ENCODE measurements at places on chromosomes 12 and 14.

GRCh38 chr14:21556378-21557083 lies 23.3 kb downstream of the OR10G3 start:
- DNase-seq: no peak

- no peak for DNase-seq
Observed at GRCh38 chr12:58570411-58570810, 349.9 kb downstream of the LRIG3 start.

- no peak for DNase-seq
Observed at GRCh38 chr14:69553252-69553651, 21.4 kb downstream of the CCDC177 start.

GRCh38 chr14:79246173-79246572 lies 965.1 kb downstream of the DIO2 start:
- DNase-seq: no peak

GRCh38 chr12:124655698-124656516 lies 88.5 kb upstream of the NCOR2 start:
- DNase-seq: no peak

DNA sequence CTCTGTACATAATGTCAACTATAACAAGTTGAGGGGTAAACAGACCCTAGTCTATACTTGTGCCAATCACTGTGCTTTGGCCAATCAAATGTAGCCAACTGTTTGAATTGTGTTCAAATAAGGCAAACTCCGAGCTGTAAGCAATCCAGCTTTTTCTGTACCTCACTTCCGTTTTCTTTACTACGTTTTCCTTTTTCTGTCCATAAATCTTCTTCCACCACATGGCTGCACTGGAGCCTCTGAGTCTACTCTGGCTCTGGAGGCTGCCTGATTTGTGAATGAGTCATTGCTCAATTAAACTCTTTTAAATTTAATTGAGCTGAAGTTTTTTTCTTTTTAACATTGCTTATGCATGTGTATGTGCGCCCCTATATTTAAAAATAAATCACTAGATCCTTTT lies 29.7 kb downstream of the CLEC1A start:
- DNase-seq: no peak

GRCh38 chr14:70045844-70046535 lies 142.8 kb downstream of the SLC8A3 start:
- DNase-seq: no peak

GRCh38 chr12:98211909-98212695 lies 303.3 kb upstream of the TMPO start:
- DNase-seq: no peak

DNA sequence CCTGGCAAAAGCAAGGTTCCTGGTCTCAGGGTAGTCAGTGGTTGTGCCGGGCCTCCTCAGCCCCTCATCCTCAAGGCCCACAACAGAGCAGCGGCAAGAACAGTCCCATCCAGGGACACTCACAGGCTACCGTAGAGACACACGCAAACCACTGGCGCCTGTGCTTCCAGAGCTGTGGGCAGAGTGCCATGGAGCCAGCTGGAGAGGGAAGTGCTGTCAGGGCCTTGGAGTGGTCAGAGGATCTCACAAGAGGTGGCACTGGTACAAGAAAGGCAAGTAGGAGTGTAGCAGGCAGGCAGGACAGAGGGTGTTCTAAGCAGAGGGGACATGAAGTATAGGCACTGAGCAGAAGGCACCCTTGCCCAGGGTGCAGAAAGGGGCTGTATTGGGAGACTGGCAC lies 34.6 kb downstream of the ANKRD9 start:
- no peak for DNase-seq

- no peak for DNase-seq
Observed at GRCh38 chr12:120428597-120429229, 9.2 kb upstream of the COX6A1 start.

DNA sequence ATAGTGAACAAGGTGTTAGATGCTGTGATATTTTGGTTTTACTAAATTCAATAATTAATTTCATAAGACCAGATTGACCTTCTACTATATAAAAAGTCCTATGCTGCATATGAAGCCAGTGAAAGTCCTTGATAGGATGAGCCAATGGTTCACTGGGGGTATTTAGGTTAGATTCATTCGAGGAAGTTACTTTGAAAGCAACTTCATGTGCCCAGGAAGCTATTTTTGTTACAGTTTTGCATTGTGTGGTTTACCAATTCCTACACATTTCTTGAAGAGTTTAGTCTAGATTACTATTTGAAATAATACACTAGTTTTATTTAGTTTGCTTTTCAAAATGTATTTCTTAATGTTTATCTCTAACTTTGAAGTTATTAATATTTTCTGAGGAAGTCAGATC lies 58.5 kb upstream of the RMST start:
- no peak for DNase-seq

- no peak for DNase-seq
Observed at GRCh38 chr14:103367995-103368394, 17.2 kb upstream of the MARK3 start.

GRCh38 chr12:7395950-7396349 lies 48.0 kb downstream of the CD163L1 start:
- DNase-seq: no peak

DNA sequence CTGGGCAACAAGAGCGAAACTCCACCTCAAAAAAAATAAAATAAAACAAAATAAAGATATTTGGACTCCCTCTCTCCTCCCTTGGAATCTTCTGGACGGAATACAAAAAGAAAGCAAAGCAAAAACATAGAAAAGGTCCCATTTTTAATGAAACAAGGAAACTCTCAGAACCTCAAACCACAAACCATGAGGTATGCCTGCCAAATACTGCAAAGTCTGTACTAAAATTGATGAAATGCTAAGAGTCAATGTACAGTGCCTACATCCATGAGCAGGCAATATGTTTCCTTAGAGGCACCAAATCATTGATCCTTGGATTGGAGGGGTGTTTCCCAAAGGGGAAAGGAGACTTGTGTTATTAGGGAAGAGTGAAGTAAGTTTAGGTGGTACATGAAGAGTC lies 8.2 kb upstream of the RPS6KA5 start:
- no peak for DNase-seq

GRCh38 chr14:86761611-86762010 lies 1231.4 kb downstream of the GALC start:
- no peak for DNase-seq

GRCh38 chr12:27709932-27710591 lies 570 bp upstream of the MRPS35 start:
- DNase-seq: no peak

DNA sequence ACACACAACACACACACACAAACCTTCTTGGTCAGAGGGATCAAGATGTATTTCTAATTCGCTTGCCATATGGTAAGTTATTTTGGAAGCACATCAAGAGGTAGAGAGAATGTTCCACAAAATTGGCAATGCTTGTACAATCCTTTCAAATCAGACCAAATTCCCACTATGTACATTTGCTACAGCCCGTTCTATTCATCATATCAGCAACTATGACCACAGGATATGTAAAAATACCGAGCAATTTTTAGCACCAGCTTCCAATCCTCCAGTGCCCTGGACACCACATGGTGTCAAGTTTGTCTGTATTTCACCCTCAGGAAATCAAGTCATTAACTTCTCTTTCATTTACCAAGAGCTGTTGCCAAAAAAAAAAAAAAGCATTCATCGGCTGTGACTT lies 21.2 kb downstream of the TBX5 start:
- DNase-seq: no peak

DNA sequence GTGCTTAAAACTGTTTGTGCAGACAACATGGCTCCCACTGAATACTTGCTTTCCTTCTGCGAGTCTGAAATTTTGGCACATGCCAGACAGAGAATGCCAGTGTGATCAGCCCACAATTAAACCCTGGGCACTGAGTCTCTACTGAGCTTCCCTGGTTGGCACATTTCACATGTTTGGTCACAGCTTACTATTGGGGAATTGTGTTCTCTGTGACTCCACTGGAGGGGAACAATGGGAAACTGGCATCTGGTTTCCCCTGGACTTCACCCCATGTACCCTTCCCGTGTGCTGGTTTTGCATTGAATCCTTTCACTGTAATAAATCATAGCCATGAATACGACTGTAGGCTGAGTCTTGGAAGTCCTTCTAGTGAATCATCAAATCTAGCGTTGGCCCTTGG lies 64.9 kb downstream of the EFCAB11 start:
- DNase-seq: no peak

DNA sequence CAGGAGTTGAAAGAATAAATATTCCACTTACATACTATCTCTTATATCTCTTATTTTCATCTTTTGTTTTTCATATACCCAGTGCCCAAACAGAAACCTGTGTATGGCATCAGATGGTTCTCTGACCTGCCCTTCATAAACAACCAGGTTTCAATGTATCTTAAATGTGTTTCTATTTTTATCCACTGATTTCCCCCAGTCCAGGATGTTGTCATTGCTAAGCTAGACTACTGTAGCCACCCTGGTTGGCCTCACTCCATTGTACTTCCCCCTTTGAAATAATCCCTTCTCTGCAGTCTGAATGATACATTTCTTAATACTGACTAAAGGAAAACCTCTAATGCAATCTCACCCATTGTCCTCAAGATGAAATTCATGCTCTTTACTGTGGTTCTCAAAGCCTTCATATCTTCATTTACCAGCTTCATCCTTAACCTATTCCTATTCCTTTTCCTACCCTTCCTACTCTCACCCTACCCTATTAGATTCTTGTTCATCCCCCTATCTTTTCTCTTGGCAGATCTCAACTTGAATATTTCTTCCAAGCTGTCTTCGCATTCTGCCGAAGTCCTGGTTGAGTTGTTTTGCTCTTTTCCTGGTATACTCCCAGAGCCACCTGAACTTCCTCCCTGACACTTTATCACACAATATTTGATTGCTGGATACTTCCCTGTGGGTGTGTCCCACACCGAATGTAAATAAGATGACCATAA lies 312.4 kb downstream of the FOXG1 start:
- no peak for DNase-seq

- DNase-seq: no peak
Observed at GRCh38 chr12:116090516-116090915, 187.0 kb downstream of the MED13L start.

- no peak for DNase-seq
Observed at GRCh38 chr14:79017561-79017960, 847.4 kb downstream of the NRXN3 start.

GRCh38 chr12:59583003-59583712 lies 12.7 kb upstream of the SLC16A7 start:
- DNase-seq: no peak

DNA sequence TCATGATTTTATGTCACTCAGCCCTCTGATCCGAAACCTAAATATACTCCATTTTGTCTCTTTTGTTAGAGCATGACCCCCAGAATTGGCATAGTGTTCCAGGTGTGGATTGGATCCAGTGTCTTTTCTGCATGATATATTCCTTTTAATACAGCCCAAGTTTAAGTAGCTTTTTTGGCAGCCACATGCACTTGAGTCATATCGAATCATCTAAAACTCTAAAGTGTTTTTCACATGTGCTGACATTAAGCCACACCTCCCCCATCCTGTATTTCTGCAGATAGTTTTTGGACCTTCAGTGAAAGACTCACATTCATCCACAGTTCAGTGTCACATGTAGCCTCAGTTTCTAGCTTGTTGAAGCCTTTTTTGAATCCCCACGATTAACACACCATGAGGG lies 30.6 kb downstream of the BORCS5 start:
- DNase-seq: no peak

- no peak for DNase-seq
Observed at GRCh38 chr14:39847194-39847593, 415.0 kb upstream of the FBXO33 start.

GRCh38 chr12:124403273-124403672 lies 108.4 kb downstream of the RFLNA start:
- no peak for DNase-seq

DNA sequence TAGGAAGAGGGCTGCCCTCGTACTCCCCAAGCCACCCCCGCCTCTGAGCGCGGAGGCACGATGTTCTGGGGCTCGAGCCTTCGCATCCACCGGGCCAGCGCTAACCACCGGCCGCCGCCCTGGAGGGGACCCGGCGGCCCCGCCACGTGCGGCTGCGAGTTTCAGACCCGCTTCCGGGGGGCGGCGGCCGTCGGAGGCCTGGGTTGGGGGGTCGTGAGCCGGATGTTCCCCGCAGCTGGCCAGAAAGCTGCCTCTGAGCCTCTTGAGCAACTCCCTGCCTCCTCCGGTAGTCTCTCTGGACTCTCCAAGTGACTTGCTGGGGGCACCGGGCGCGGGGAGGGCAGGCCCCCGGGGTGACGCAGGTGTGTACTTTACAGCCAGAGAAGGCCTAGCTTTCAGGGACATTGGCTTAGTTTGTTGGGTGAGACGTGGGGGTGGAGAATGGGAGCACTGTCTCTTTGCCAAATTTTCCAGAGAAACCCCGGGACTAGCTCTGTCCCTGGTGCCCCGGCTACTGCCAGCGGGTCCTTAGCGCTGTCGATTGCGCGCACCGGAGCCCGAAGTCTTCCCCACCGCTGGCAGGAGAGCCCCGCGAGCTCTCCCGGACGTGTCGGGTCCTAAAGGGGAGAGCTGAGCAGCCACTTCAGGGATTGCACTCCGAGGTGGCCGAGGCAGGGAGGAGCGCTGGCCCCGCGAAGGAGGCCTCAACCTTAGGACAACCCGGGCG lies 15.6 kb downstream of the OTX2 start:
- DNase-seq: no peak

DNA sequence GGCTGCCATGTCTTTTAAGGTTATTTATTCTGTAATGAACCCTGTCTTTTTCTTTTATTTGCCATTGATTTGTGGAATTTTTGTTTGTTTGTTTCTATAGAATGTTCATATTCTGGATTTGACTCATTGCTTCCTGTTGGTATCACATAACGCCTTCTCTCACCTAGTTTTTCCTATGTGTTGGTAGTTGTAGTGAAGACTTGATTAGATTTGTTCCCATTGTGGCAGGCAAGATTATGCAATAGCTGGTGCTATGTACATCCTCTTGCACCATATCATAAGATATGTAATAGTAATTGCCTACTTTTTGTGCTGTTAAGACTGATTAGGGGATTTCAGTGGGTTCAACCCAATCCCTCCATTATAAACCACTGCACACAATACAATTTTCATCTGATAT lies 3.9 kb upstream of the KRT6B start:
- no peak for DNase-seq

DNA sequence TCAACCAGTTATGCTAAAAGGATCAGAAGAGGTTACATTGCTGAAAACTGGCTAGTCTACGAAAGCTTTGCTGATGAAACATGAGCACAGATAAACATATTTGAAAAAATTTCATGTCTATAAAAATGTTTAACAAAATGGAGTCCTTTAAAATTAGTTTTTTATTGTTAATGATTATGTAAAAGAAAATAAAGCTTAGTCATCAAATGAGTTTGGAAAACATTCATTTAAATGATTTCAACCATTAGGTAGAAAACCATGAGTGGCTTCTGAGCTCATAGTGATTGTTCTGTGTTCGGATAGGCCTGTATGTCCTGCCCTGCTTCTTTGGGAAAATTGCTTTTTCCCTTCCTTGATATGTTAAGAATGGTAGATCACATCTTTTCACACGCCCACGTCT lies 584 bp upstream of the CD163L1 start:
- DNase-seq: no peak

- DNase-seq: no peak
Observed at GRCh38 chr12:109029411-109029810, 8.5 kb upstream of the SVOP start.
